Occipital lobe (tissue), 3 donors: ENCODE measurements at places on chromosomes 5 and 9.

DNA sequence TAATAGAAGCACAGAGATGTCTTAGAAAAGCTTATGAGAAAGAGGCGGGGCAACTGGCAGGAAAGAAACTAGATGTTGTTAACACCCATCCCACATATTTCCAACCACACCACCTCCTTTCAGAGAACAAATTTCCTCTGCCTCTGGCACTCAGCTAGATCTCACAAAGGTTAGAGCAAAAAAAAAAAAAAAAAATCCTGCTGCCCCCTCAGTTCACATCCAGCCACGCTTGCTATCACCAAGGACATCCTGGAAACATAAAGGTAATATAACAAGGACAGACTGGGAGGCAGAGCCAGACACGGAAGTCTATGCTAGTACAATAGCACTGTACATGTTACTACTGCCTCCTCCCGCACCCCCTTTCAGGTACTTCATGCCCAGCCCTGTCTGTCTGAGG is 238.0 kb upstream of the PTGER4 start:
- no peak for DNase-seq

DNA sequence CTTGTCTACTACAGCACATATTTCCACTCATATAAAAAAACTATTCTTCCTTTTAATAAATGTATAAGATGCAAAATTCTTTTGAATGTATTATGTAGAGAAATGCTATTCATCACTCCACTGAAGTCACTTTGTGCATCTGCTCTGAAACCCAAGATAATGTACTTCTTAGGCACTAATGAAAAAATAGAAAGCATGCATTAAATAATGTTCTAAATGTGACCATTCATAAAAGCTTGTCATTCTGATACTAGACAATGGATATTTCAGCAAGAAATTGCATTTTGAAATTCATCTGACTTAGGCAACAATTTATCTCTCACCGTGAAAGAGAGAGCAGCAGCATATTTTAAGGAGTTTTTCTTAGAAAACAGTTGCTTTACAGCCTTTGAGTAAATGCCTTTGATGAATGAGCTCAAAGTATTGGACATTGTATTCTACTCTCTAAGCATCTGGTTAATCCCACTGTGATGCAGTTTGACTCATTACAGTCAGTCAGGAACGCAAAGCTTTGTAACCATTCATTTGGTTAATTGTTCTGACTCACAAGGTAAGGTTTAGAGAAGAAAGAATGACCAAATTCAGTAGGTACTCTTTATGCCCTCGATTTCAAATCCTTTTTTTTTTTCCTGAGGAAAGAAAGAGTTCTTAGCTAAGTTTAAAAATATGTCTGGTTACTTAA is 2233.8 kb upstream of the C9orf72 start:
- no peak for DNase-seq

GRCh38 chr9:120879446-120879845 is 2.5 kb upstream of the PHF19 start:
- DNase-seq: no peak

GRCh38 chr5:32709750-32710549 is 1.2 kb upstream of the NPR3 start:
- peak; percentile 40 for DNase-seq

DNA sequence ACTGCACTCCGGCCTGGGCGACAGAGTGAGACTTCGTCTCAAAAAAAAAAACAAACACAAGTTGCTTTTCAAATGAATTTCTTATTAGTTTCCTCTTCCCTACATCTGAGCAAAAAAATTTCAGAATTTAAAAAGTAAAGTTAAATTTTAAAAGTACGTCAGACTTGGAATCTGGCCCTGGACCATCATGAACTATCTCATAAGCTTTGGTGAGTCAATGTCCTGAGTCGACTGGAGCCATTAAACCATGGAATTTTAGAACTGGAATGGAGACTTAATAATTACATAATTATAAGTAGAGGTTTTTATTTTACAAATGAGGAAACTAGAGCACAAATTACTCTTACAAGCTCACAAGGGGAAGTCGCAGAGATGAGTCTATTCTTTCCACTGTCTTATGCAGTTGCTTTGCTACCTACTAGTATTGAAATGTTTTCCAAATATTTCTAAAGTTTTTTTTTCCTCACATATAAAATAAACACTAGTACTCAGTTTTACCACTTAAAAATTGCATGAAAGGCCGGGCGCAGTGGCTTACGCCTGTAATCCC is 98.0 kb upstream of the ZNF608 start:
- no peak for DNase-seq

DNA sequence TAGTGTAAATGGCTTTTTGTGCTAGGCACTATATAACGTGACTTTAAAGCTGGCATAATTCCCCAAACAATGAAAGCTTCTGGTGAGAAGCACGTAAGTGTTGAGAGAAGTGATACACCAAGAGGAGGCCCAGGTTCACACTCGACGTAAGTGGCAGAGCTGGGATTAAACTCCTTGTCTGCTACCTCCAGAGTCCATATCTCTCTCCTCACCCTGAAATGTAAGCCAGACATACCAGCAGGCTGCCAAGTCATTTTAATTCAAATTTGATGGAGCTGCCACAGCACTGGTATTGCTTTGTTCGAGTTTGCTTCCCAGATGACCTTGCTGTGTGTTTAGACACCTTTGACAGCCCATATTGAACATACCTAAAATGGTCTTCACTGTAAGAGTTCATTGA is 319.7 kb downstream of the GLIS3 start:
- no peak for DNase-seq

DNA sequence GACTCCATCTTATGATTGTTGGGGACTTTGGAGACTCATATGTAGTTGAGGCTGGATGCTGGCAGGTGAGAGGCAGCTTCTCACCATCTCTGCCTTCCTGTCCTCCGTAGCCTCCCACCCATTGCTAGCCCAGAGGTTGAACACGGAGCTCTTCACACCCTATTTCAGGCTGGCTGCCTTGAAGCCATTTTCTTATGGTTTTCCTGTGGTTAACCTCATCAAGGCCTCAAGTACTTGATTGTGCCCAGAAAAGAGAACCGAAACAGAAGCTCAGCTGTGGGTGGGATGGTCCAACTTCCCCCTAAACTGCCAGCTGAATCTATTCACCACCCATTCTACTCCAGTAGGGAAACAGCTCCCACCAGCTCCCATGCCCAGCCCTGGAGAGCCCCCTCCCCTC is 102.9 kb downstream of the LIFR start:
- no peak for DNase-seq

GRCh38 chr9:107119735-107120134 is 163.3 kb upstream of the RAD23B start:
- DNase-seq: no peak

DNA sequence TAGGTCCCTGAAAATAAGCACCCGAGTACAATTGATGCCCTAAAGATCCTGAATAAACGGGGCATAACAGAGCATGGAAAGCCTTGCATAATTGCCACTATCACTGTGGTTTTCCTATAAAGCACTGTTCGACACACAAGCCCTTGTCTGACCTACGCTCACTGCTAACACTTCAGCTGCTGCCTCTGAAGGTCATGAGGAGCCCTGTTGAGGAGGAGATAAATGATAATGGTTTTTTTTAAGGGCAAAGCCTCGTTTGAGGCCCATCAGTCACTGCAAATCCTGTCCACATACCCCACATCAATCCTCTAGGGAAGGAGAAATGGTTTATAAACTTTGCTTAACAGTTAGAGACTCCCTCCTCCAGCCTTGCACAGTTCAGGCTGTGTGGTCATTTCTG is 35.1 kb downstream of the GABBR2 start:
- DNase-seq: no peak

- peak; percentile 13 for DNase-seq
Measured at GRCh38 chr9:125407974-125408900, 146.6 kb downstream of the GAPVD1 start.
